Activated T-helper 17 cell treated with anti-CD3 and anti-CD28 coated beads, Interleukin-2, amount 50 U/mL, for 72 hours (primary cell): ENCODE measurements at places on chromosomes 11 and 22. TPM values are rescaled to one million over a fixed set of nuclear protein-coding genes. Genes with fewer than 3 reads are reported as not detected.

Gene TBX10
- total RNA-seq, result not detected

Gene SYCE3
- 0.65 TPM for total RNA-seq

Gene SPDYC
- total RNA-seq, result not detected

Gene SGSM1
- 1.3 TPM for total RNA-seq

Gene PIWIL4
- total RNA-seq, result 1.1 TPM

Gene MUC15
- total RNA-seq, result not detected

Gene SMDT1
- 34.7 TPM for total RNA-seq

Gene IL10RA
- 108 TPM for total RNA-seq

Gene ASCL2
- 5.1 TPM for total RNA-seq

Gene LRRC32
- total RNA-seq, result 5.6 TPM

Gene SMARCB1
- 51.4 TPM for total RNA-seq

Gene ARHGAP42
- total RNA-seq, result not detected

Gene NCF4
- 40.6 TPM for total RNA-seq

Gene FAM89B
- total RNA-seq, result 39.0 TPM

- no peak for ATAC-seq
Measured at GRCh38 chr11:133360860-133361688, 171.2 kb downstream of the OPCML start.

GRCh38 chr11:20021212-20021611 lies 139.1 kb downstream of the DBX1 start:
- no peak for ATAC-seq

DNA sequence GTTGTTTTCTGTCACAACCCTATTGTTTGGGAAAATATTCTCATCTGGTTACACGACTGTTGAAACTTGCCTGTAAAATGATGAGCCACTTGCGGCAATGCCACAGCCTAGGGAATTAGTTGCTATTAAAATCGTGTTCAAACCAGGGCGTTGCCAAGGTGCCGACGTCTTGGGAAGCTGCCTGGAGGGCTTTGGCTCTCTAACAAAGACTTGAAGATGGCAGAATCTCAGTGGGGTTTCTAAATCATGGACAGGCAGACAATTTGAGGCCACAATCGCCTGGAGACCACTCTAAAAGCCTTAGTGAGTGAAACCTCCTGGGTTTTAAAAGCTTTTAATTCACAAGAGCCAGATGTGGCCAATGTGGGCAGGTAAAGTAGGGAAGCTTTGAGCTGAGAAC lies 117.2 kb upstream of the BMAL1 start:
- ATAC-seq, result no peak

- ATAC-seq, result no peak
Measured at GRCh38 chr11:109996060-109996459, 97.1 kb upstream of the ZC3H12C start.

GRCh38 chr11:120332822-120333716 lies 3.1 kb upstream of the ARHGEF12 start:
- no peak for ATAC-seq

DNA sequence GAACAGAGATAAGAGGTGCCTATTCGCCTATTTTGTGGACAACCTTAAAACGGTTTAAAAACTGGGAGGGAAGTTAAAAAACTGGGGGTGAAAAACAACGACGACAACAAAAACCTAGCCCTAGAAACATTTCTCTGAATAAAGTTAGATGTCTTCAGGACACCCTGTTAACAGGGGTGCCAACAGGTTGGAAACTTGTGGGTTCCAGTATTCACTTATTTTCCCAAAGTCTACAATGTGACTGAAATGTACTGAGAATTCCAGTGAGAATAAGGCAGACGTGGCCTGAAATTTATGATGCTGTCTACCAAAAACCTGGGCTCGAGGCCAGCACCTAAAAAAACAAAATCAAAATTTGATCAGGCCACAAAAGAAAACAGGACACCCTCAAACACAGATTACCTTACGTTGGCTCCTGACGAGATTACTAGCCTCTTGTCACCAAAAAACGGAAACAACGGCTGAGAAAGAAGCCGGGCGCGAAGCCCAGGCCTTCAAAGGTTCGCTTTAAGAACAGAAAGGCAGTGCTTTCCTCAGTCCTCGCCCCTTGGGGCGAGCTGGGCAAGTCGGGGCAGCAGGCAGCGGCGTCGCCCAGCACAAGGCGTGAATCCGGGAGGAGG lies 906 bp downstream of the CCDC90B start:
- peak; percentile 70 for ATAC-seq

DNA sequence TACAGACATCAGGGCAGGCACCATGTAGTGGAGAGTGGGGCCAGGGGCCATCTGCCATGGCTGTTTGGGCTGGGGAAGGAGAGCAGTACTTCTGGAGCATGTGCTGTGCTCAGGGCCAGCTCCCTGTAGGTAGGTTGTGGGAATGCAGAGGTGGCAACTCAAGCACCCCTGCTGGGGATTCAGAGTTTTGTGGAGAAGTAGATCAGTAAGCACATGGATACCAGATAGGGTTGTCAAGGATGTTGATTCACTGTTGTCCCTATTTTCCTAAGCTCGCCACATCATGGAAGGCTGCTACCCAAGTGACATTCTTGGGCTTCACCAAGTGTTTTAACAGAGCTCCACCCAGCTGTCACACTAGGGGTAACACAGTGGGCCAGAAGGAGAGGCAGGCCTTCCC lies 67.2 kb downstream of the BMAL1 start:
- no peak for ATAC-seq

DNA sequence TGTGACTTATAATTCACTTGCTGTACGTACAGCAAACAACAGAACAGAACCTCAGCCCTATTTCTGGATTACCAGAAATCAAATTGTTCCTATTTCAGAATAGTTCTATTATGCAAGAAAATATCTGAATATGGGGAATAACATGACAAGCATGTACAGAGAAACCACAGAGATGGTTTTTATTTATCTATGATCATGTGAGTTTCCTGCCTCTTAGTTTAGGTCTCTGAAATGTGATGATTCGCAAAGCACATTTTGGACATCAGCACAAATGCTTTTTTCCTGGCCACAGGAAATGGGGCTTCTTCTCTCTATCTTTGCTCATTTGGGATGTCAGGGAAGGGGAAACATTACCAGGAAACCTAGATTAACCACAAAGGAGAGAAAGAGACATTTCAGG lies 266.7 kb upstream of the CTSC start:
- ATAC-seq, result no peak

- ATAC-seq, result no peak
Measured at GRCh38 chr11:62492586-62492985, 54.0 kb downstream of the AHNAK start.

- ATAC-seq, result no peak
Measured at GRCh38 chr11:28690746-28691145, 582.6 kb downstream of the METTL15 start.

DNA sequence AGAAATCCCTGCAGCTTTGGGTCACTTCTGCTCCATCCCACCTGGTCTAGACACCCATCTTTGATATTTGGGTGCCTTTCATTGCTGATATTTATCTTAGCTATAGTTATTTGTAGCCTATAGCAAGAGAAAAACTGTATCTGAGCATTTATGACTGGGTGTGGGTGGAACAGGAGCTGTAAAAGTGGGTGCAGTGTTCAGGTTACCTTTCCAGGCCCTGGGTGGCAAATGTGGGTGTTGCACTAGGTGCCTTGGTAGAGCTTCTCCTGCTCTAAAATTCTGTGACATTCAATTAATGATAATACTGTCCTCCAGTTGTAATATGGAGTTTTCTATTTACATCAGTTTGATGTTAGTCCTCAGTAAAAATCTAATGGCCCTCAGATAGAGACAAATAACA lies 78.4 kb upstream of the OR4B1 start:
- no peak for ATAC-seq

- no peak for ATAC-seq
Measured at GRCh38 chr11:98829971-98830370, 190.8 kb upstream of the CNTN5 start.

GRCh38 chr22:48832592-48832991 lies 995.1 kb downstream of the BRD1 start:
- peak; percentile 99 for ATAC-seq

- no peak for ATAC-seq
Measured at GRCh38 chr11:117632306-117632705, 164.7 kb downstream of the DSCAML1 start.

GRCh38 chr11:20353829-20354434 lies 9.6 kb upstream of the HTATIP2 start:
- ATAC-seq, result peak; percentile 60

DNA sequence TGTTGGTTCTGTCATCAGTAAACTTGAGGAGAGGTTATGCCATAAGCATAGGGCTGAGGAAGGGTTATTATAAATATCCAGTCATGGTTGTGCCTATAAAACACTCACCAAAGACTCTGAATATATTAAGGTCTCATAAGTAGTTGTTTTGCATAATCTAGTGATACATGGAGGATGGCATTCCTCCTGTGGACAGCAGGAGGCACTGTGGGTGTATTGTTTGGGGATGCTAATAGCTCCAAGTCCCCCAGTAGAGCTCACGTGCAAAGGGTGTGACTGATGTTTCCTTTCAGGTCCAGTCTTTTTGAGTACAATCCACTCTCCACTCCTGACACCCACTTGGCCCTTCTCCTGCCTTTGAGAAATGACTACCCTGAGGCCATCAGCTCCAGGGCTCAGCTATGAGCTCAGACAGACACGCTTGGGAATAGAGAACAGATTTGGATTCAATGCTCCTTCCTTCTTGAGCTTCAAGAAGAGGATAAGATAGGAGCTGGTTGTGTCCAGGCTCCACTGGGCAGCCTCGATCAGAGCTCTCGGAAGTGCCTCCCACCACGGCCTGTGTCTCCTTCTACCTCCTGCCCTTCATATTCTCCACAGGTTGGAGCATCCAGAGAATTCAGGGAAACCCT lies 85.2 kb upstream of the IGLL5 start:
- ATAC-seq, result no peak

DNA sequence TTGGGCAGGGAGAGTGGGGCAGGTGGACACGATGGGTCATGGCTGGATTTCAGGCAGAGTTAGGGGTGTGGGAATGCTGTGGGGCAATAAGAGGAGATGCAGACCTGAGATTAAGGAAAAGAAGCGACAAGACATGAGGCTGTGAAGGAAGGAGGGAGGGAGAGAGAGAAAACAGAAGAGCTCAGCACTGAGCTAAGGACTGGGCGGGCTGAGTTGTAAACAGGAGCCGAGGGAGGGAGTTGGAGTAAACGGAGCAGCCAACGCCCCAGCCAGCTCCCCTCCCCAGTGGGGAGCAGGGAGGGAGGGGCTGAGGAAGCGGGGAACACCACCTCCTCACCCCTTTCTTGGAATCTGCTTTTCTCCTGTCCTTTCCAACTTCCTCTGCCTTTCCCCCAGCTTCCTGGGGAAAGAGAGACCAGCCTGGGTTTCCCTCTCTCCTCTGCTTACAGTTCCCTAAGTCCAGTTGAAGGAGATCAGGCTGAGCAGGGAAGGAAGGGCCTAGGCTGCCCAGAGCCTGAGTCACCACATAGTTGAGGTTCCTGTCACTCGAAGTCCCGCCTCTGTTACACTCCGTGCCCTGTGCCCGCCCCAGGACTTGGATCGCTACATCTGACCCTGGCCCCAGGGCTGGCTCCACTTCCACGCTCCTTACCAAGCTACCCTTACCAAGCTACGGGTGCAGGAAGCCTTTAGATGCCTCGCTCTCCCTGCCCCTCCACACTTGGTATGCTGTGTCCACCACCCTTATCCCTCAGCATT lies 6.7 kb upstream of the AHNAK start:
- ATAC-seq, result peak; percentile 34

- no peak for ATAC-seq
Measured at GRCh38 chr11:112748713-112749543, 212.3 kb upstream of the NCAM1 start.

DNA sequence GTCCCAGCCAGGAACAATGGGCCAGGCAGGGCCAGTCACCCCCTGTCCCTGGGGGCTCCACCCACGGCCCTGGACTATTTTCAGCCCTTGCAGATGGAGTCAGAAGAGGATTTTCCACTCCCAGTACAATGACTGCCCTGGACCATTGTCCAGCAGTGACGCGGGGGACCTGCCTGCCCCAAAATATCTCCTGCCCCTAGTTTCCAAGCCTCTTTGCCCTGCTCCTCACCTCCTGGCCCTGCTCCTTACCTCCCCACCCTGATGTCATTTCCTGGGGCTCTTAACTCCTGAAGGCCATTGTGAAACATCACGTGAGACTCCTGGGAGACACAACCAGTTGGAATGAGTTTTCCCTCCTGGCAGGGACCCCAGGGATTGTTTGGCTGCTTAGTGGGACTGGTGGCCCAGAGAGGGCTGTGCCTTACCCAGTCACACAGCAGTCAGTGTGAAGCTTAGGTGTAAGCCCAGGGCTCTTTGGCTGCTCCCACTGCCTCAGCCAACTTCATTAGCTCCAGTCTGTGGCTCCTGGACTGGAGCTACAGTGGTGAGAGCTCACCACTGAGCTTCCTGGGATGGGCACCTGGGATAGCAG lies 22.2 kb downstream of the P2RY2 start:
- ATAC-seq, result no peak

DNA sequence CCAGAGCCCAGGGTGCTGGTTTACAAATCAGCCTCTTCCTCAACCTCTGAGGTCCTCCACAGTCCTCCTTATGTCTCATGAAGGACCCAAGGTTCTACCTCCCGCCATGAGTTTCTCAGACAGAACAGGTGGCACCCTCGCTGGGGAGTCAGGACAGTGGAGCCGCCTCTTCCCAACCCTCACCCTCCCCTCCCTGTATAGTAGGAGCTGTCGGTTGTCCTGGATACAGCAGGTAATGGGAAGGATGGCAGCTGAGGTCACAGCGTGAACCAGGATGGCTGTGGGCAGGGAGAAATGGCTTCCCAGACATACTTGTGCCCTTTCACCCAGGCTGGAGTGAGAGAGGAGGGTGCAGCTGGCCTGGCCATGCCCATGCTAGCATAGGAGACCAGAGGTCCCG lies 134.6 kb downstream of the CHST1 start:
- ATAC-seq, result no peak

DNA sequence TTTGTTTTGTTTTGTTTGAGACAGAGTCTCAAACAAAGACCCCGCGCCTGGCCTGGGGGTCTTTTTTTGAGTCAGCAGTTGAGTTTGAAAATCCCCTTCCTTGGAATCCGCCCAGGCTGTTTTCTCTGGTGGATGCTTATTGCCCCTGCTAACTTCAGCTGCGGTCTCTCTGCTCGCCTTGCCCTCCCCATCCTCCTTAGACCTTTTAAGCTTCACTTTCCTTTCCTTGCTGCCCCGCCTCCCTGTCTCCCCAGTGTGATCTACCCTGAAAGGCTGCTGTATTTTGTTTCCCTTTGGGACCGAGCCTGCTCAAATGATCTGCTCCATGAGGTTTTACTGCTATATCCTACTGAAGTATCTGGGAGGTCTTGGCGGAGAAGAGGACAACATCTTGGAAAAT lies 2.5 kb downstream of the USP18 start:
- ATAC-seq, result no peak

GRCh38 chr11:34345991-34346480 lies 11.8 kb downstream of the ABTB2 start:
- ATAC-seq, result no peak

- ATAC-seq, result no peak
Measured at GRCh38 chr11:72349616-72350218, 84.6 kb downstream of the CLPB start.
